ENCODE measurements at places on chromosomes 7 and 10.

GRCh38 chr7:85217085-85217484, 30.2 kb upstream of the SEMA3D start:
- DNase-seq = no peak

DNA sequence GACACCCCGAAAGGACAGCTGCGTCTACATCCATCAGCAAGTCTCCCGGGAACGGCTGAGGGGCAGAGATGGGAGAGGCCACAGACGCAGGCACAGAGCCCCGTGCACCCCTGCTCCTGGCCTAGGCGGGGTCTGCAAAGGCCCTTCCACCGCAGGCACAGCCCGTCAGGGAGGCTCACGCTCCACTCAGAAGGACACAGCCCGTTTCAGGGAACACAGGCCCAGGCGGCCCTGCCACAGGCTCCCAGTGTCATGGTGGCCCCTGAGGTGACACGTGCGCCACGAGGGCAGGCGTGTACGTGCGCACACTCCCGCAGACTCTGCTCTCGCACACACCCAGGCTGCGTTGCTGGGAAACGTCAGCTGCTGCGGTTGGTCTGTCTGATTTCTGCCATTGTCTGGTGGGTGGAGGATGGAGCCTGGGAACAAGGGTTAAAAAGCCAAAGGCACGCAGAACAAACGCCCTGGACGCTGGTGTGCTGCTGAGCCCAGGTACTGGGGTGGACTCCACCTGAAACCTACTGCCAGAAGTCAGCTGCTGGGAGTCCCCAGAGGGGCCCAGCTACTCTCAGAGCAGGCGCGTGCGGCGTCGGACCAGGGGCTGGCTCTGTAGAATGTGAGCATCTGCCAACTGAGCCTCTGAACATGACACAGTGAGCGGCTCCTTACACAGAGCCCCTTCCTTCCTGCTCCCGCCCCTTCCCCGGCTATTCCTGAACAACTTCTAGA, 13.1 kb downstream of the GPER1 start:
- DNase-seq = no peak

DNA sequence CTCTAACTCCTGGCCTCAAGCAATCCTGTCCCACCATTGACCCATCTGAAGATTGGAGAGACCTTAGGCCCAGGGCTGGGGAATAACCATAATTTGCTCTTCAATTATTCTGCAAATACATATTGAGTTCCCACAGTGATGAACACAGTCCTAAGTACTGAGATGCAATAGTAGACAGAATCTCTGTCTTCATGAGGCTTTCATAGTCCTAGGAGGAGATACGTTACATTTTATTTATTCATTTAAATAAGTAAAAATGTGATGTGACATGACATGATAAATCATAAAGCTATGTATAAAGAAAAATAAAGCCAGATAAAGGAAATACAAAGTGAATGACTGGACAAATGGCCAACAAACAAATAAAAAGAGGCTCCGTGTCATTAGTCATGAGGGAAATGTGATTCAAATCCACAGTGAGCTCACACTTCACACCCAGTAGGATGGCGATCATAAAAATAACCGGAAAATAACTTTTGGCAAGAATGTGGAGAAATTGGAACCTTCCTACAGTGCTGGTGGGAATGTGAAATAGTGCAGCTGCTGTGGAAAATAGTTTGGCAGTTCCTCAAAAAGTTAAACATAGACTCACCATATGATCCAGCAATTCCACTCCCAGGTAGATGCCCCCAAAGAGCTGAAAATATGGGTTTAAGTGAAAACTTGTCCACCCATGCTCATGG, 52.1 kb upstream of the JCAD start:
- DNase-seq = no peak

DNA sequence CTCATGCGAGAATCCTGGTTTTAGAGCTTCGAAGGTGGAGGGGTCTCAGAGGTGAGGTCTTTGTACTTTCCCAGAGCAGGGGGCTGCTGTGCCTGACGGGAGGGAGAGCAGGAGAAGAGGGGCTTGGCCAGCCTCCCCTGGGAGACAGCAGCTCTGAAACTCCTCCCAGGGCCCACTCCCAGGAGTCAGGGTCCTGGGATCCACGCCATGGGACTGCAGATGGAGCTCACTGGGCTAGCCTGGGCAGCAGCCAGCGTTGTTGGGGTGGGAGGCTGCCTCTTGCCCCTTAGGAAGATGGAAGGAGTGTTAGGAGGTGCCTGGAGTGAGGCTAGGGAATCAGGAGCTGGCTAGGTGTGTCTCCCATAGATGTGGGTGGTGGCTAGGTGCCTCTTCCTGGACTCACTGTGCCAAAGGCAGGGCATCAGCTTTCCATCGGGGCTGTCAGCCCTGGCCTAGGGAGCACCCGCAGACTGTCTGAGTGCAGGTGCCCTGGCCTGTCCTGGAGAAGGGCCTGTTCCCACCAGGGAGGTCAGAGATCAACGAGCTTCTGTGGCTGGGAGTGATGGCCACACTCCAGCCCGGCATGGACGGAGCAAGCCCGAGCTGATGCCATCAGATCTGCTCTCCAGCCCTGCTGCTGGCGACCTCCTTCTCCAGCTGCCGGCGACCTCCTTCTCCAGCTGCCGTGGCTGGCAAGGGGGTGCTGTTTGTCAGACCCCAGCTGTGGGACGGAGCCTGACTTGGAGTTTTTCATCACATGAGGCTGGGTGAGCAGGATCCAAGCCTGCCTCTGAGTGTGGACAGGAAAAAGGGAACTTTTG, 111.3 kb downstream of the PTPN20 start:
- DNase-seq = no peak

DNA sequence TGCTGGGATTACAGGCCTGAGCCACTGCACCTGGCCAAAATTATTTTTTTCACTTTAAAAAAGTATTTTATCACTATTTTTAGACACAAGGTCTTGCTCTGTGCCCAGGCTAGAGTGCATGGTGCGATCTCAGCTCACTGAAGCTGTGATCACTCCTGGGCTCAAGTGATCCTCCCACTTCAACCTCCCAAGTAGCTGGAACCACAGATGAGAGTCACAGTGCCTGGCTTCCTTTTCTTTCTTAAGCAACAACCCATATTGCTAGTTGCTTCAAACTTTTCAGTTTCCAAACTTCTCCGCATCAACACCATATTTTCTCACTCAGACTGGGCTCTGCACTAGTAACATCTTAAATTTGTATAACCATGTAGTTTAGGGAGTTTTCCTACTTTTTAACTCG, 9.5 kb upstream of the SMC3 start:
- no peak for DNase-seq

DNA sequence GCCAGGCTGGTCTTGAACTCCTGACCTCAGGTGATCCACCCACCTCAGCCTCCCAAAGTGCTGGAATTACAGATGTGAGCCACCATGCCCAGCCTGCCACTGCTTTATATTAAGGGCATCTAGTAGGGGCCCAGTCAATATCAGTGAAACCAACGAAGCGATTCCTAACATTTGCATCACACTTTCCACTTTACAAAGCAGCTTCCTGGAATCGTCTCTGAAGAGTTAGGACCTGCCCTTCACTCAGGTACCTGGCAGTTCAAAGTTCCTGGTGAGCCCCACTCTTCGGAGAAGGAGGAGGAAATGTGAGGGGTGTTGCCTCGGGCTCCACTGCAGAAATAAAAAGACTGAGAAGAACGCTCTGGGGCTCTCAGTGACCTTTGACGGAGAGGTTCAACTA, 31.1 kb upstream of the EZH2 start:
- DNase-seq = no peak

Data from amygdala (tissue), 56 donors.